Activated CD4-positive, alpha-beta T cell treated with anti-CD3 and anti-CD28 coated beads, Interleukin-2, amount 10 ng/mL, durations not matched to agents 7 days and 5 days (primary cell): ENCODE measurements at places on chromosomes 12 and 14. TPM values are rescaled to one million over a fixed set of nuclear protein-coding genes. Genes with fewer than 3 reads are reported as not detected.

Gene SLC25A3
- 333 TPM for total RNA-seq

Gene GNG2
- total RNA-seq = 260 TPM

Gene SIX1
- not detected for total RNA-seq

Gene CCDC175
- not detected for total RNA-seq

Gene SLC35E3
- total RNA-seq = 8.1 TPM

Gene ANAPC5
- total RNA-seq = 140 TPM

Gene TPH2
- not detected for total RNA-seq

Gene KLRD1
- not detected for total RNA-seq

Gene LMO3
- not detected for total RNA-seq

Gene ASCL4
- not detected for total RNA-seq

Gene FOXM1
- total RNA-seq = 131 TPM

Gene PRR13
- 223 TPM for total RNA-seq

Gene ANKRD33
- total RNA-seq = not detected

Gene TRMT61A
- total RNA-seq = 7.0 TPM

Gene HOTAIR
- total RNA-seq = not detected

Gene SLC39A5
- total RNA-seq = 0.64 TPM

Gene KIF5A
- total RNA-seq = 0.64 TPM

Gene GZMB
- 105 TPM for total RNA-seq

Gene KRT72
- total RNA-seq = 12.3 TPM

Gene AQP6
- total RNA-seq = not detected

Gene RGS6
- total RNA-seq = 1.4 TPM

Gene TAS2R19
- total RNA-seq = 3.1 TPM

Gene MYF5
- total RNA-seq = not detected

Gene TMPRSS12
- total RNA-seq = not detected

Gene FLVCR2
- 6.2 TPM for total RNA-seq

Gene IL22
- 0.69 TPM for total RNA-seq

Gene OLR1
- total RNA-seq = not detected

Gene AICDA
- total RNA-seq = not detected

Gene SERPINA10
- not detected for total RNA-seq

Gene CIROP
- total RNA-seq = not detected

Gene HPD
- total RNA-seq = not detected

Gene PTPRB
- total RNA-seq = not detected

Gene AMN
- total RNA-seq = 0.30 TPM

Gene KRT82
- total RNA-seq = not detected

Gene REP15
- total RNA-seq = 0.25 TPM

Gene ITGB7
- 621 TPM for total RNA-seq

Gene VDR
- total RNA-seq = 16.4 TPM

Gene SMCO2
- 0.22 TPM for total RNA-seq

Gene ADAM21
- total RNA-seq = not detected

Gene SLC39A9
- 50.4 TPM for total RNA-seq
